ENCODE measurements at places on chromosomes 2 and 18.

GRCh38 chr2:208607694-208608093 lies 201.1 kb downstream of the PTH2R start:
- no peak for DNase-seq

GRCh38 chr2:219736209-219736608 lies 108.8 kb downstream of the SLC4A3 start:
- peak; percentile 81 for DNase-seq

GRCh38 chr2:80266231-80266630 lies 38.3 kb downstream of the LRRTM1 start:
- DNase-seq = no peak

GRCh38 chr18:54805571-54806334 lies 22.5 kb upstream of the RAB27B start:
- DNase-seq = no peak

GRCh38 chr18:41043876-41044275 lies 911.2 kb upstream of the PIK3C3 start:
- DNase-seq = no peak

DNA sequence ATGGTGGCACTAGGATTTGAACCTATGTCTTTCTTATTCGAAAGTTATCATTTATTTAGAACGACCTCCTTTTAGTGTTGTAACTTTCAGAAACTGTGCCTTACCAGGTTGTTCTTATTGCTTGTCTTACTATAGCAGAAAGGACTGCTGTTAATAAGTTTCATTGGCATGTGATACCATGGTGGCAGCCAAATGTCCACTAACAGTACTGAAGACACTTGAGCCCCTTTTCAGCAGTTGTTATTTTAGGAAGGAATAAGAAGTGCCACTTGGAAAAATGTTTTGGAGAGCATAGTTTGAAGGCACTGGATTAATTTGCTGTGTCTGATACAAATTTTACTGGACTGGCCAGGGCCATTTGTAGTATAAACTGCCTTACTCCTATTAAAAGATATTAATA lies 37.7 kb downstream of the CEP192 start:
- no peak for DNase-seq

- peak; percentile 36 for DNase-seq
These were observed 11.3 kb upstream of the GBX2 start for GRCh38 chr2:236179236-236180075.

DNA sequence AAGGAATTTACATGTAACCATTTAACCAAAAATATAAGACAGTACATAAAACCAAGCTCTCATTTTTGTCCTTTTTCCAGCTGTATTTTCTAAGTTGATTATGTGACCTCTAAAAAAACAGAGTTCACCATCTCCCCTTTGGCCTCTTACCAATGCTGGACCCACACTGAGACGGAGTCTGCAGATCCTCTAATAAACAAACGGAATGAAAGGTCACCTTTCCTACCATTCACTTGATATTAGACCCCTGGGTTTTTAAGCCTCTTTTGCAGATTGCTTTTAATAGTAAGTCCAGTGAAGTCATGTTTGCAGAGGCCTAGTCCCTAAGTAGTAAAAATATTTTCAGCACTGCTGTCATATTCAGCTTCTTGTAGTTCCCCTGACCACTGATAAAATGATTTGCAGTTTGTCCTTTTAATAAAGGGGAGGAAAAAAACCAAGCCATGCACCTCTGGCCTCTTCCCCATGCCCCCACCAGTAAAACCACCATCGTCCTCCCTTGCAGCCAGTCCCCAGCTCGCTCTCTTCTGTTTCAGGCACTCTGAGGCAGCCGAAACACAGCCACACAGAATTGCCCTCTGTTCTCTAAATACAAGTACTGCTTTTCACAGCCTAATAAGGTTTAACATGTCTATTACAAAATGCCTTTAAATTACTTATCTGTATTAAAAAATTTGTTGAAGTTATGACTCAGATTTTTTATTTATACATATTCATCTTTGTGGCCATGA lies 427.5 kb downstream of the PARD3B start:
- DNase-seq = no peak

- DNase-seq = no peak
These were observed 63.1 kb downstream of the ASXL3 start for GRCh38 chr18:33641141-33641540.

DNA sequence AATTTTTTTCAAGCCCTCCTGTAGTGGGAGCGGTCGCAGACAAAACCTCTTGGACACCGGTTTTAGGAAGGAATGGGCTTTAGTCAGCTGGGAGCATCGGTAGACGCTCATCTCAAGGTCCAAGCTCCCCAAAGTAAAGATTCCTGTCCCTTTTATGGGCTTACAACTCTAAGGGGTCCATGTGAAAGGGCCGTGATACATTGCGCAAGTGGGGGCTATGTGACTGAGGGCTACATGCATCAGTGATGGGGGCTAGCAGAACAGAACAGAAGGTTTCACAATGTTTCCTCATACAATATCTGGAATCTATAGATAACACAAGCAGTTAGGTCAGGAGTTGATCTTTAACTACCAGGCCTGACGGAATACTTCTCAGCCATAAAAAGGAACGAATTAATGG lies 62.5 kb downstream of the CAMKMT start:
- DNase-seq = no peak

DNA sequence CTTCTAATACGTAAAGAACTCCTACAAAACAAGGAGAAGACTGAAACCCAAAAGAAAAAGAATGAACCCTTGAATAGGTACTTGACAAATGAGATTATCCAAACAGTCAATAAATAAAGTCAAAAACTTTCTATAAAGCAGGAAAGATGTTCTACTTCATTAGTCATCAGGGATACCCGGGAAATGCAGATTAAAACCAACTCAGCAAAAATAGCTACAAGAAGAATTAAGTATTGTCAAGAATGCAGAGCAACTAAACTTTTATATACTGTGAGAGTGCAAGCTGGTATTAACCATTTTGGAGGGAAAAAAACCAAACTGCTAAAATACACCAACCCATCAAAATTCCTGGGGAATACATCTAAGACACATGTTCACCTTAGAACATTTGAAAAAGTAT lies 10.4 kb downstream of the TXNL1 start:
- DNase-seq = no peak

DNA sequence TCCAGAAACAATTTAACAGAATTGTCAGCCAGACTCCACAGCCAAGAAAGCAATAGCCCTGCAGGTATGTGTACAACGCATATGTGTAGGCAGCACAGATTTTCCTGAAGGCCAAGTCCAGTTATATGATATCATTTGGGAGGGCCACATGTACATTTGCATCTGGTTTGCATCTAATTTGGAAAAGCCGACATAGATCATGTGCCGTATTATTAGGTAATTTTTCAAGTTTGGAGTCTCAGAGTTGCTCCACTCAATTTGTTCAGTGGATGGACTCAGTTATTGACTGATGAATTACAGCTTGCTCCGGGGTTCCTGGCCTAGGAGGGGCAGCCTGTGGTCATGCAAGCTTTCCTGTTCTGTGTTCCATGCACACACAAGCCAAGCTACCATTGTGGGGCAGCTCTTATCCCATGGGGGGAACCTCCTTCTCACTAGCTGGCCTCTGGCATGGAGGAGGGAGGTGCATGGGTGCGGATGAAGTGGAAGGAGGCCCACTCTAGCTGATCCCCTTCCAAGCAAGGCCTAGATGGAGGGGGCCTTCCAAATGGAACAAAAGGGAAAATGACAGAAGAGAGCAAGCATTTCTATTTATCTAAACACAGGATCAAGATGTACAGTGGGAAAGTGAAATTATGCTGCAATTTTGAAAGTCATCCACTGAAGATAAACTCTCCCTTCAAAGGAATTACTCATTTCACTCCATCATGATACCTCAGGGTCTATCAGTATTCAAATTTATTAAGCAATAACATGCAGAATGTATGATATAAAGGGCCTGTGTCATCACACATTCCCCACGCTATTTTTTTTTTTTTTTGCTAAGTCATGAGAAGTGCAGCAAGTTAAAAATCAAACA lies 202.6 kb upstream of the SMAD2 start:
- peak; percentile 78 for DNase-seq

DNA sequence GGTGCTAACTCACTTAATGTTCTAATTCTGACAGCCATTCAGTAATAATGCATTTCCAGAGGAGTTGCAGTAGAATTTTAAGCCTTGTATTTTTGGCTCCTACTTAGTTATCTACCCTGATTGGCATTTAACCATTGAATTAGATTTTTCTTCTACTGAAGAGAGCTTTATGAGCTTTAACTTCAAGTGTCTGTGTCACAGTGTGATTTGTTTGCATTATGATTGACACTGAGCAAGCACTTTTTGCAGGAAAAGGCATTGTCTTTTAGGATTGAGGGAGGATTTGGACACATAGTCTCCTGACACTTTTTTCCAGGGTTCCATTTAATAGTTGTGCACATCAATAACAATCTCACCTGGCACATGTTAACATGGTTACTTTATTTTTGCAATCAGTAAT lies 26.7 kb downstream of the LYPD6 start:
- no peak for DNase-seq

DNA sequence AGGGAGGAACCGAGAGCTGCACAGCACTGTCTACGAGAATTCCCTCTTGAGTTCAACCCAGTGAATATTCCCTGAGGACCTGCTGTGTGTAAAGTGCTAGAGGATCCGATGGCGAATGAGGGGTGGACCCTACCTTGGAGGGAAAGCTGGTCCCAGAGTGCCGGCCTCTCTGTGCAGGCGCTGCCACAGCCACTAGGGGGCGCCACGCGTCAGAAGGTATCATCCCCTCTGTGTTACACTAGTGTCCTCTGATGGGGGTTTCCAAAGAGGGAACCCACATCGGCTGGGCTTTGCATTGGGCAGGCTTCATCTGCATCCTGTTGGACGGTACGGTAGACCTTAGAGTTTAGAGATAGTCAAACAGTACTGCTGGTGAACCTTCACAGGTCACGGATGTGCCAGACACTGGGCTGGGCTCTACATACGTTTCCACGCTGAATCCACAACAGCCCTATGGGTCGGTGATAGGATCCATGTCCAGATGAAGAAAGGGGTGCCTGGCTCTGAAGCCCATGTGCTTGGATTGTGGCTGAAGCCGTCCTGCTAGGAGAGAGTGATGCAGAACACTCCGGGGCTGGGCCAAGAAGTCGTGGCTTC lies 39.0 kb downstream of the COA5 start:
- no peak for DNase-seq

DNA sequence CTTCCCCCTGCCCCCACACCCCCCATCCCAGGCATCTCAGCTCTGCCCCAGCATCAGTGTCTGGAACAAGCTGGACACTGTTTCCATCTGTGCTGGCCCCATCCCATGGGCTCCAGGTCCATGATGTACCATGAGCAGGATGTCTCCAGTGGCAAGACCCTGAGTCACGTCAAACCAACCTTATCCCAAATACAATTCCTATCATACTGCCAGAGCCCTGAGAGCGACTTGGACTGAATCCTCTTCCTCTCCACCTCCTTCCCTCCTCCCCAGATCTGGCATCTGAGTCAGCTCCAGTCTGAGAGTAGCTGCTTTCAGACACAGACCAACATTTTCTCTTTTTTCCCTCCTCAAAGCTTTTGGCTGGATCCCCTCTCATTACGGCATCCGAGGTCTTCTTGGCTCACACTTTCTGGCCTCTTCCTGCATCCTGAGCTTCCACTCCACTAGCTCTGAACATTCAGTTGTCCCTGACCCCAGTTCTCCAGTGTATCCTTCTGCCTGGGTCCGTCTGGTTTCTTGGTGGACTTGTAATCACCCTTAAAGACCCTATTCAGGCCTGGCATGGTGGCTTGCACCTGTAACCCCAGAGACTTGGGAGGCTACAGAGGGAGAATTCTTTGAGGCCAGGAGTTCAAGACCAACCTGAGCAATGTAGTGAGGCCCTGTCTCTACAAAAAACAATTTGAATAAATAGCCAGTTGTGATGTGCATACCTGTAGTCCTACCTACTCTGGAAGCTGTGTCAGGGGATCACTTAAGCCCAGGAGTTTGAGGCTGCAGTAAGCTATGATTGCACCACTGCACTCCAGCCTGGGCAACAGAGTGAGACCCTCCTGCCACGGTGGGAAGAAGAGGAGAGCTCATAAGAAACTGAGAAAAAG lies 68.3 kb downstream of the ACKR3 start:
- no peak for DNase-seq

GRCh38 chr2:16197504-16198147 lies 257.3 kb downstream of the MYCN start:
- DNase-seq = no peak

DNA sequence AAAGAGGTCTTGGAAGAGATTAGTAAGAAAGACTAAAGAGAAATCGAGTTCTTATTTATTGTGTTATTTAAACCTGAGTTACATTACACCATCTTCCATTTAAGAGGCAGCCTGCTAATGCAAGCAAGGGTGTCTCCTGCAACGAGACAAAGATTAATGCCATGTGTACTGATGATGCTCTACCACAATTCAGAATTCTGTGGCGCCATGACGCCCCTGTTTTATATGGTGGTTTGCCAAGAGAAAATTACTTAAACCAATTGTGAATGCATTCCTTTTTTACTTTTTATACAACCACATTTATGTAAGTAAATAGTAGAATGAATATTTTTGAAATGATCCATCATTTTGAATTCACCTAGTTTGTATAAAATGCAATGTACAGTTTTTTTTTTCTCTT lies 356.1 kb upstream of the ZEB2 start:
- DNase-seq = no peak

DNA sequence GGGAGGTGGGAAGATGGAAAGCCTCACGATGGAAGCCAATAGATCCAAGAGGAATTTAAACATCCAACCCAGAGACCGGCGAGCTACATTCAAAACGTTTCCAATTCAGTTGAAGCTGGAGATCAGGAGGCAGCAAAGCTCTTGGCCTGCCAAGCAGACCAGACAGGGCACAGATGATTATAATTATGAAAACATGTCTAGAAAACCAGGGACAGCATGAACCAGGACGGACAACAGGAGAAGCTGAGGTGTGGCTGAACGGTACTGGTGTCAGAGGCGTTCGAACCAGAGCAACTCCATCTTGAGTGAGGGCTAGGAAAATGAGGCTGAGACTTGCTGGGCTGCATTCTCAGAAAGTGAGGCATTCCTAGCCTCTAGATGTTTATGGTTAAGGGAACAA lies 102.2 kb upstream of the CCDC150 start:
- no peak for DNase-seq

DNA sequence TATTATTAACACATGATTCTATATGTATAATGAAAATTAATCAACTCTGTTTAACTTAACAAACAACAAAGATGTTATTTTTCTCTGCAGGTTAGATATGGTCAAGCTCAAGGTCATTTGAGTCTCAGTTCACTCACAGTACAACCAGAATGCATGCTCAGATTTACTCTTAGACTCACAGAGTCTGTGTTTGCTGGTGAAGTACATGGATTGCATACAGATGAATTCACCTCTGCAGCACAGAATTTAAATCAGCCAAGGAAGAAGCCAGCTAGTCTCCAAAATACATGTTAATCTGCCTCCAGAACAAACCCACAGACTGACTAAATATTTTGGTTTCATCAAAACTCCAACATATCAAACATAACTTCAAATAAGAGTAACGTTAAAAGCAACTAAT lies 424.5 kb downstream of the RAD51AP2 start:
- no peak for DNase-seq

DNA sequence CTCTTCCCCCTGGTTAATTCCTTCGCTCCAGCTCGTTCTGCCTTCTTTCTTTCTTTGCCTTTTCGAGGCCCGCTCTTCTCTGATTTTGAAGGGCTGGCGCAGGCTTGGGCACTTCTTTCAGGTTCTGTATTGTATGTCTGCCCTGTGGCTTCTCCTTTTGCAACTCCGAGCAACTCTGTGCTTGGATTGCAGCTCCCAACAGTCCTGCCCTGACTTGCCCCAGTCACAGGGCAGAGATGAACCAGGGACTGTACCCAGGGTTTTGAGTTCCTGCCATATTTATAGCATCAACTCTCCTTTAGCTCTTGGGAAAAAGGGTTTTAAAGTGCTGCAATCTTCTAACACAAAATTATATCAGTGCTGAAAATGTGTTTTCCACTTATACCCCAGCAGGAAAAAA lies 31.1 kb upstream of the CD8A start:
- DNase-seq = no peak

GRCh38 chr2:159130302-159130701 lies 156.2 kb downstream of the WDSUB1 start:
- DNase-seq = no peak
